ENCODE measurements at places on chromosomes 11 and 22.

GRCh38 chr11:65379698-65380459 lies 2.6 kb downstream of the SLC25A45 start:
- no peak for DNase-seq

- no peak for DNase-seq
These were observed 7.9 kb upstream of the KCNQ1OT1 start for GRCh38 chr11:2707736-2708135.

DNA sequence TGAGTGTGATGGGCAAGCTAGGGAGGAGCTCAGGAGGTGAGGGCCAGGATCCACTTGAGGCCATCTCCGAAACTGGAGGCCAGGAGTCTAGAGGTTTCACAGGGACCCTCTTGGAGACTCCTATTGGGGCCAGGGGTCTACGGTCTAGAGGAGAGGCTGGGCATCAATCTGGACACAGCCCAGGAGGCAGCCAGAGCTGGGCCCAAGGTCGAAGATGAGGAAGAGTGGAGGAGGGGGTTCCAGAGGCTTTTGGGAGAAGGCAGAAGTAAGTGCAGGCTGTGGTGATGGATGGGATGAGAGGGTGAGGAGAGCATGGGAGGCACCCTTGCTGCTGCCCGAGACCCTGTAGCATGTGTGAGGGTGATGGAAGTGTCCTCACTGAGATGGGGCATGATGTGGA lies 56.6 kb downstream of the LRRC32 start:
- DNase-seq = no peak

GRCh38 chr11:63831326-63831725 lies 7.6 kb upstream of the MARK2 start:
- no peak for DNase-seq

- DNase-seq = no peak
These were observed 10.2 kb upstream of the IL17RA start for GRCh38 chr22:17074648-17075002.

- peak; percentile 47 for DNase-seq
These were observed 3.0 kb downstream of the YWHAH start for GRCh38 chr22:31947296-31947695.

DNA sequence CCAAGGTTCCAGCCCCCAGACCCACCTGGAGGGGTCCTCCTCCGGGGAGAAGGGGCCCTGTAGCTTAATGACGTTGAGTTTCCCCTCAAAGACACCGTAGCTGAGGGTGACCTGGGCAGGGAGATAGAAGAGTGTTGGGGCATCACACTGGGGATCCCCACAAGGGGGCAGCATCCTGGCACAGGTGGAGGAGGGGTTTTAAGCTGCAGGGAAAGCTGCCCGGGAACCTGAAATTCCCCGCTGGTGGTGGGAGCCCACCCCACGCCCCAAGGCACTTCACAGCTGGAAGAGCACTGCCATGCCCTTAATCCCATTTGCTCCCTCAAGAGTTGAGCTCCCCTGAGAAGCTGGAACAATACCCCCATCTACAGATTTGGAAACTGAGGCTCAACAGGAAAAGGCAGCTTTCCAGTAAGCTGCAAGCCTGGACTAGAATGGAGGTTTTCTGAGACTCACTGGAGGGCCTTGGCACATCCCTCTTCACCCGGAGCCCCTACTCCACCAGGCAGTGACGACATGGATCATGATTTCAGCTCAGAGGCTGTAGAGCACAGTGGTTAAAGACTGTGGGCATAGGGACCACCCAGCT lies 13.7 kb downstream of the MFNG start:
- peak; percentile 41 for DNase-seq

GRCh38 chr11:65928667-65929066 lies 9.4 kb downstream of the DRAP1 start:
- no peak for DNase-seq

DNA sequence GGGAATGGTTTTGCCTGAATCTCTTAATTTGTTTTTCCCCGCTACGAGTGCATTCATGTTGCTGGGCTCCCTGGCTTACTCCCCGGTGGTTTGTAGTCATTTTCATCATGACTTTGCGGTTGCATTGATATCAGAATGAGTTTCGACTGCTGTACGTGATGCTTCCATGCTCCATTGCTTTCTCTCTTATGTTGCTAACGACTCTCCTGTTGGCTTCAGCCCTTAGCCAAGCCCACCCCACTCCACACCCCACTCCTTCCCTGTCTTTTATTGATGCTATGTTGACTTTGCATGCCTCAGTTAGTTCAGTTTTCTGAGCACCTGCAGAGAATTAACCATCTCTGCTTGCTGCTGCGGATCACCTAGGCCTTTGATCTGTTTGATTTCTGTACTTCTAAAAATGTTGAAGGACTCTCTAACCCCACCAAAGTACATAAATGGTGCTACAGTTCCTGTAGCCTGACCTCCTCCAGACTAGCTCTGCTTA lies 65.3 kb downstream of the ARFGAP2 start:
- no peak for DNase-seq

DNA sequence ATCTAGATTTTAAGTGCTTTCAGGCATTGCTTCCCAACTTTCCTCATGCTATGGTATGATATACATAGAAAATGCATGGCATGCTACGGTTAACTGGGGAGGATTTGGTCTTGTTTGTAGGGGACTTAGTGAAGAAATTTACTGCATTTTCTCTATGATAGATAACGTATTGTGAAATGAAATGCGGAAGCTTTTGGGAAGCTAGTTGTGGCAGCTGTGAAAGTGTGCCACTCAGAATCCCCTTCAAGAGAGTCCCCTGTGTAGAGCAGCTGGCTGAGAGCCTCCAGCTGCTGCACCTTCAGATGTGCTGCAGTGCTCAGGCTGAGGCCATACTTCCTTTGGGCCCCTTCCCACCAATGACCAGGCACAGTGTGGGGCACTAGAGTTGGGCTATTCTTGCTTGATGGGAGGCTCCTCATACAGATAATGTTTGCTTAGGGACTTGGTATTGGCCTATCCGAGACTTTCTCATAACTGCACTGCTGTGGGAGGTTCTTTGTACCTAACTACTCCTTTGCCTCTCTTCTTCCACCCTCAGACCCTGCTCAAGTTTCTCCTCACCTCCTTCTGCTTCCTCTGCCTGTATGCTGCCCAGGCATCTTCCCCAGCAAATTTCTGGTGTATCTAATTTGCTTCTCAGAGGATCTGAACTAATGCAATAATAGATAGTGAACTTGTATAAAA lies 67.3 kb downstream of the HIPK3 start:
- DNase-seq = no peak

- no peak for DNase-seq
These were observed 517.4 kb downstream of the TMEM135 start for GRCh38 chr11:87555101-87555500.

- peak; percentile 57 for DNase-seq
These were observed 40.4 kb upstream of the ETS1 start for GRCh38 chr11:128627666-128628324.

DNA sequence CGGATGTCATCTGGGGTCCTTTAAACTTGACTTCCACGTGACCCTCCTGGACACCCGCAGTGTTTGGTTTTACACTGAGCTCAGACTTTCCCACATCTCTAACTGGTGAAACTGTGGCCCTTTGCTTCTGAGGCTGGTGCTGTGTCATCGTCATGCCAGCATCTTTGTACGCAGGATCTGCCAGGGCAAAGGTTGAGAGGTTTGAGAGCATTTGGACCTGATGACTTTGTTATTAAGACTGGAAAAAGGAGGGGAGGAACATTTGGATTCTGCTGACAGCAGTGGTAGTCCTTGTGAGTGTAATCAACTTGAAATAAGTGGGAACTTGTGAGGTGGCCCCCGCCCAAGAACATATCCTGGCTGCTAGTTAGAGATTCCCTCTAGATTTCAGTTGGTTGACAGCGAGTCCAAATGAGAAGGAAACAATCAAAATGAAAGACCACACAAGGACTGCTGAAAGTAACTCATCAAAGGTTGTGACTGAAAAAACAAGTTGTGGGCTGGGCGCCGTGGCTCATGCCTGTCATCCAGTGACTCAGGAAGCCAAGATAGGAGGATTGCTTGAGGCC lies 102.5 kb downstream of the KIAA1671 start:
- peak; percentile 92 for DNase-seq

DNA sequence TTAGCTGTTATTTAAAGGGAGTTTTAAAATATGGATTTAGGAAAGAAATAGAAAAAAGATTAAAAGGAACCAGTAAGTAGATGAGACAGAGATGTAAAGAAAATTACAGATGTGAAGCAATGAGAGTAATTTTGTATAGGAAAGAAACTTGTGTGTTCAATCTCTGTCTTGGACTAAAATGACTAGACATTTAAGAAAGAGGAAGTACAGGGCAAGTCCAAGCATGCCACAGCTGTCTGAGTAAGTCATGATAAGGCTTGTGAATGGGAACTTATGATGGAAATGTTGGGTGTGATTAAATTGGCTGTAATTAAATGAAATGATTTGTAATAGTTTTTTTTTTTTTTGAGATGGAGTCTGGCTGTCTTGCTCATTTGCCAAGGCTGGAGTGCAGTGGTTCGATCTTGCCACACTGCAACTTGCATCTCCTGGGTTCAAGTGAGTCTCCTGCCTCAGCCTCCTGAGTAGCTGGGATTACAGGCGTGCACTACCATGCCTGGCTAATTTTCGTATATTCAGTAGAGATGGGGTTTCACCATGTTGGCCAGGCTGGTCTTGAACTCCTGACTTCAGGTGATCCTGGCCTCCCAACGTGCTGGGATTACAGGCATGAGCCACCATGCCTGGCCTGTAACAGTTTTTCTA lies 5.9 kb upstream of the ACY3 start:
- peak; percentile 24 for DNase-seq

GRCh38 chr11:57290288-57290687 lies 34.5 kb downstream of the TNKS1BP1 start:
- no peak for DNase-seq

GRCh38 chr11:88739524-88739923 lies 326.3 kb downstream of the GRM5 start:
- no peak for DNase-seq

DNA sequence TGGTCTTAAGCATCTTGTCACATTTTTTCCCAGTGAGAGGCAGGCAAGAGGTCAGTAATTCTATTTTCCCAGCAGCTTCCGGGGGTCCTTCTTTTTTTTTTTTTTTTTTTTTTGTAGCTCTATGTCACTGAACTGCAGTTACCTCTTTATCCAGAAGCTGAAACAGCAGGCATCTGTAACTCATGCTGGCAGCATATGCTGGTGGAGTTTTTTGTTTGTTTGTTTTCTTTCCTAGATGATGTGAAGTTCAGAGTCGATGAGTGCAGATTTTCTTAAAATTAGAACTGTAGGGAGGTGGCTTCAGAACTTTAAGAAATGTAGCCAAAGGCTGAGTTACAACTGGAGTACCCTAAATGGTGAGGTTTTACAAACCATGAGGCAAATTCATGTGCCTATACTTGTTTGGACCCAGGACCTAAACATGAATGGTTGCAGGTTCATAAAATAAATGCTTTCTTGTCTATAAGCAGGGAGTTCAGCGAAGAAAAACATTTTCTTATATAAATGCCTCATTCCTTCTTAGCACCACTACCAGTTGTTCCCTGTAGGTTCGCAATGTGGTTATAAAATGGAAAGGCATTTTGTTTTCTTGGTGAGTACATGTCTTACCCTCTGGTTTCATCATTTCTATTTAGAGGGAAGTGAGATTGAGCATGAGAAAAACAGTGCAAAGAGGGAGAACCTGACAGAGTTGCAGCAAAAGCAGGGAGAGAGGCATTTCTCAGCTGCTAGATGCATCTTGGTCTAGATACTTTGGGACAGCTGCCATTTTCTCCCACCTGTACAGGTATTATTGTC lies 84.0 kb downstream of the TRIM44 start:
- DNase-seq = no peak

- no peak for DNase-seq
These were observed 172.6 kb upstream of the SEZ6L start for GRCh38 chr22:25996669-25997068.

- no peak for DNase-seq
These were observed 4.9 kb upstream of the TTLL1 start for GRCh38 chr22:43094085-43094484.

DNA sequence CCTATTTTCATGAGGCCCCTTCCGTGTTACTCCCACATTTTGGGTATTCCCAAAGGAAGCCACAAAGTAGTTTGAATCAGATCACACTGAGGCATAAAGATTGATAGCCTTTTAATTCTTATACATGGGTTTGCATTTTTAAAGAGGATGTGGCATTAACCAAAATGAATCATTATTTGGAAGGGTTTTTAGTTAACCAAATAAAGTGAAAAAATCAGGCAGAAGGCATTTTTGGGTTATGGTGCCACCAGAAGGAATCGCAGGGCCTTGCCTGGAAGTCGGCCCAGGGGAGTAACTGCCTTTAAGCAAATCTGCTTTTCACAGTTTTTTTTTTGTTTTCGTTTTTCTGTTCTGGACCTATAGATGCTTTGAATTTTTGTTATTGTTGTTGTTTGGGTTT lies 55.4 kb downstream of the HSD17B12 start:
- no peak for DNase-seq

GRCh38 chr22:44012162-44012561 lies 11.9 kb upstream of the PARVB start:
- no peak for DNase-seq

GRCh38 chr11:82085493-82085892 lies 648.2 kb downstream of the FAM181B start:
- DNase-seq = no peak

DNA sequence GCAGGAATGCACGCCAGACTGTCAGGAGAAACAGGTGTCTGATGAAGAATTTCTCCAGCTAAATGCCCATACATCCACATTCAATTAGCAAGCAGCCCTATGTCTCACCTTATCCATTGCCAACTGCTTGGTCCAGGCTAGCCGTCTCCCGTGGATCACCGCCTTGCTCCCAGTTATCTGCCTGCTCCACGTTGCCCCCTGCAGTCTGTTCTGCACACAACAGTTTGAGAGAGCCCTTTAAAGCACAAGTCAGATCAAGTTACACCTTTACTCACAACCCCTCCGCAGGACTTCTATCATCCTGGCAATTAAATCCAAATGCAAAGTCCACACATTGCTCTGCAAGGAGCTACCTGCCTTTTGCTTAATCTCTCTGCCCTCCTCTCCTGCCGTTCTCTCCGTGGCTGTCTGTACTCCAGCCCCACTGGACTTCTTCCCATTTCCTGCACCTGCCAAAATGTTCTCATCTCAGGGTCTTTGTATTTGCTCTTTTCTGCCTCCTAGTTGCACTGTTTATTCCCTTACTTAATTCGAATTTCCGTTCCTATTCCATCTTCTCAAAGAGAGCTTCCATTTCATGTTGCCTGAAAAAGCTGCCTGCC lies 185.3 kb upstream of the LARGE1 start:
- DNase-seq = peak; percentile 21

- DNase-seq = no peak
These were observed 28.7 kb upstream of the RTL6 start for GRCh38 chr22:44526779-44527126.

DNA sequence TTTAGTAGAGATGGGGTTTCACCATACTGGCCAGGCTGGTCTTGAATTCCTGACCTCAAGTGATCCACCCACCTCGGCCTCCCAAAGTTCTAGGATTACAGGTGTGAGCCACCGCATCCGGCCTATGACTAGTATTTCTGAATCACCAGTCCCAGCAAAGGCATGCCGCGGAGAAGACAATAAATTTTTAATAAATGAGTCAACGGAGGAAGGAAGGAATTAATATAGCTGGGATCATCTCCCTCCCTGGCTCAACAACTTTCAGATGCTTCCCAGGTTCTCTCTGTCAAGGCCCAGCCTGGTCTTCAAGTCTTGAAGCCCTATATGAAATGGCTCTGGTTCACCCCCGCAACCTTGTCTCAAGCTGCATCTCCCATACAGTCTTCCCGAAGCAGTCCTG lies 45.7 kb downstream of the CYTH4 start:
- no peak for DNase-seq
